Aorta (tissue), 5 donors: ENCODE measurements at places on chromosomes 2 and 18. TPM values are rescaled to one million over a fixed set of nuclear protein-coding genes. Genes with fewer than 3 reads are reported as not detected.

- no peak for DNase-seq
These were observed 260.4 kb downstream of the METTL4 start for GRCh38 chr18:2310886-2311285.

- DNase-seq: no peak
These were observed 188.7 kb upstream of the HNMT start for GRCh38 chr2:137775529-137775928.

DNA sequence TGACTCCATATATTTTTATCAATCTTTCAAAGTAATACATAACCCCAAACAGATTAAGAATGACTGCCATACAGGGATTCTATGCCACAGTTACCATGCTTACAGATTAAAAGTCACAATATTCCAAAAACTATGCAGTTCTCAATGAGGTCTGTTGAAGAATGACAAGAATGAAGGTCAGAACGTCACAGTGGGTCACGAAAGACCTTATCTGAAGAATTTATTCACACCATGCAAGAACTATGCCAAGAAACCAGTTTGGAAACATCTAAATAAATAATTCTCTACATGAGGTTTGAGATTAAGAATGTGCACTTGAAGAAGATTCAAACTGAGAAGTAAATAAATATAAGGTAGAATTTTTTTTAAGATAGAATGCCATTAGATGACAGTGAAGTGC lies 253.3 kb downstream of the EXOC6B start:
- DNase-seq: no peak

DNA sequence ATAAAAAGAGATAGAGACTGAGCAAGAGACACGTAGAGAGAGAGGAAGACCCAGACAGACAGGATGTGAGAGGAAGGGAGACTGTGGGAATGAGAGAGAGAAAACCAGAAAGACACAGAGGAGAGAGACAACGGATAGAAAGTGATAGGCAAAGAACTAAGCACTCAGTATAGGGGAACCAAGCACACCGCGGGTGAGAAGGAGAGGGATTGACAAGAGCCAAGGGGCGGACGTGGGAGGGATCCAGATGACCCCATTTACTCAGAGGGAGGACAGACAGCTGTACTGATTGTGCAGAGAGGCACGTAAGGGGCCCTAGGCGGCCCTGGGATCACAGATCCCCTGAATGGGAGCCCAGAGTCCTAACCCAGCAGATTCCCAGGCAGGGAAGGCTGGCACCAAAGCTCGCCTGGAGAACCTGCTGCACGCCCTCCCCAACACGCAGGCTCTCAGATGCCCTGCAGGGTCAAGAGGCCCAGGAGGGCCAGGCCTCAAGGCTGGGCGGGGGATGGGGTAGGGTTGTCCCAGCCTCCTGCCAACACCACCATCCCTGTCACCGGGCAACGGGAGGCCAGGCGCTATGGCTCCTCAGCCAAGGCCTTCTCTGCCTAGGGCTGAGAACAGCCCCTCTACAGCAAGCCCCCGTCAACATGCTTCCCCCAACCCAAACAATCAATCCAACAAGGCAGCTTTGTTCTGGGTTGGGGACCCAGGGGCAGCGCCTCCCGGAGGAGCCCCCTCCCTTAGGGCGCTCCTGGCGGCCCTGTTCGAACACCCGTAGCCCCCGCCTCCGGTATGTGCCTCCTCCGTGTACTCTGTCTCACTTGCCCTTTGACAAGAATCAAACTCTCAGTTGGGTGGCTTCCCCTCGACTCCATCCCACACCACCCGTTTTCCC lies 579 bp downstream of the LOXL3 start:
- peak; percentile 61 for DNase-seq

GRCh38 chr18:44409071-44409470 lies 271.6 kb upstream of the SETBP1 start:
- DNase-seq: no peak

- no peak for DNase-seq
These were observed 203.8 kb downstream of the ETAA1 start for GRCh38 chr2:67600946-67601345.

DNA sequence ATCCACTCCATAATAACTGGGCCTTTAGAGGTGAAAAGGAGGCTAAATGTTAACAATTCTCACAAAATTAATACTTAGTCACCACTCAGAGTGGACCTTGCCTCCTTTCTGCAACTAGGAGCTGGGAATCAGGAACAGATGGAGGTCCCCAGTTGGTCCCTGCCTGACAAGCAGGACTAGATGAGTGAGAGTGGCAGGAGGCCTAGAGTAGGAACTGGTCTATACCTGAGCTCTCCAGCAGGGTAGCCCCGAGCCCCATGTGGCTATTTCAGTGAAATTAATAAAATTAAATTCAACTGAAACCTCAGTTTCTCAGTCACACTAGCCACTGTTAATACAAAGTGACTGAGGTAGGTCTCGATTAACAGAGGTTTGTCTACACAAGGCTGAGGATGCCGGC lies 150.5 kb downstream of the MYO5B start:
- no peak for DNase-seq

The SAG gene
- polyA plus RNA-seq: not detected
